Skin of body (tissue), 3 donors: ENCODE measurements at places on chromosomes 5 and 9.

GRCh38 chr5:165351342-165351741 lies 1845.9 kb downstream of the MAT2B start:
- DNase-seq = no peak

DNA sequence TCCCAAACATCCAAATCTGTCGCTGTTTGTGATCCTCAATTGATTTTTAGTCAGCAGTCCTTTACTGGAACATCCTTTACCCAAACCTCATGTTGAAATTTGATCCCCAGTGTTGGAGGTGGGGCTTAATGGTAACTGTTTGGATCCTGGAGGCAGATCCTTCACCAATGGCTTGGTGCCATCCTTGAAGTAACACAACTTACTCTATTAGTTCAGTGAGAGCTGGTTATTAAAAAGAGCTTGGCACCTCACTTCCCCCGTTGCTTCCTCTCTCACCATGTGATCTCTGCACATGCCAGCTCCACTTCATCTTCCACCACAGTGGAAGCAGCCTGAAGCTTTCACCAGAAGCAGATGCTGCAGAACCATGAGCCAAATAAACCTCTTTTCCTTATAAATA lies 40.3 kb downstream of the DNAJB5 start:
- no peak for DNase-seq

DNA sequence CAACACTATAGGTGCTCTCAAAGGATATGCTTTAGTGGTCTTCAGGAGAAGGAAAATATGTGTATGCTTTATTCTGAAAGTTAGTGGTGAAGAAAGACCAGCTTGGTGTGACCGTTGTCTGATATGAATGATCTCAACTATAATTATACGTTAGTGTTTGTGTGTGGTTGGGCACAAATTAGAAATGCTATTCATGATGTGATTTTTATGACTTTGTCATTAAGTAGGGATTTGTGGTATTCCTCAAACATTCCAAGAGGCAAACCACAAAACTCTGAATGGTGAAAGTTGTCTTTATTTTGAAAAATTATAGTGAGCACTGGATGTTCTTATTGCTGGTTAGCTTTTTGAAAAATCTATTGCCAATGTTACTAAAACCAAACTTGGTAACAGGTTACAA lies 6.2 kb upstream of the F2R start:
- DNase-seq = peak; percentile 36

DNA sequence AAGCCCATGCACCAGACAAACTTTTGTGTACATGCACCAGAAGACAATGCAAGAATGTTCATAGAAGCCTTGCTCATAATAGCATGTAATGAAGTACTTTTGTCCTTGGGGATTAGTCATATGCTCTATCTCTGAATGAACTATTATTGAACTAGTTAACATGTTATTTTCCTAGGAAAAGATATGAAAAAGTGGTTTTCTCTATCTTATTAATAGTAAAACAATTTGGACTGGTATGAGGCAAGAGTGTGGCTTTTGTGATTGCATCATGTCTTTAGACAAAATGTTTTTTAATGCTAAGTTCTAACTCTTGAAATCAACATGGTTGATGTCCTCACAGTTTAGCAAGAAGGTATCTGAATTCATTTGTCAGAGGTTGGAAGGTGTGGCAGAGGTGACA lies 55.7 kb upstream of the SPDL1 start:
- DNase-seq = no peak

DNA sequence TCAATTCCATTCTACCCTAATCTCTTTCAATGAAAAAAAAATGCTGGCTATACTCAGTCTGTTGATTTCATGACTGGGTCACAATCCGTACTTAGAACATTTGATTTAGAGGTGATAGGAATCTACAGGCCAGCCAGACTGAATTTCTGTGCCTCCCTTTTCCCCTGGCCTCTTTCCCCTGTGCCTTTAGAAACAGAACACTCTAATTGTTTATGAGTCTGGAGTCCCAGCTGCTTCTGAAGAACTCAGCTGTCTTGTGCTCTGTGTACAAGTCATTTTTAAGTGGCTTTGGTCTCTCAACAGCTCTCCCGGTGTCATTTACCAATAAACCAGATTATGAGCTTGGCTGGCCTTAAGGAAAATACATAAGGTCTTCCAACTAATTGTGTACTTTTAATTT lies 94.1 kb upstream of the ITGA2 start:
- no peak for DNase-seq

DNA sequence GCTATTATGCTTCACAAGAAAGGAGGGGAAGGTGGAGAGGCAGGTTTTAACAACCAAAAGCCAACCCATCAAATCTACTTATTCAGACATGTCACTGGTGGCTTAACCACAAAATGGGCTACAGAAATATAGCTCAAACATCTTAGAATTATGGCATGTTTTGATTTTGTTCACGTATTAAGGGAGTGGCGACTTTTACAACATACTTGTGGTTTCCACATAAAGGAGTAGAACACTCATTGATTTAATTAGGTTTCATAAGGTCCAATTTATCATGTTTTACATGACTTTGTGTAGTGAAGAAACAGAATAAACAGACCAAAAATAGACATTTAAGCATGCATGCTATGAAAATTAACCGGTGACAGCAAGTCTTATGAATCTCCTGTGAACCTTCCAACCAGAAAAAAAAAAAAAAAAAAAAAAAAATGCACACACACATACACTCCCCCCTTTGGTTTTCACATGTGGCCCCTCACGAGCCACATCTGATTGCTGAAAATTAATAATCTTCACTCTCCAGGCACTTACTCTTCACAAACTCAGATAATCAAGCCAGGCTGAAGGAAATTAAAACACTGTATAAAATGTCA lies 5.4 kb downstream of the ZNF608 start:
- peak; percentile 44 for DNase-seq

- DNase-seq = no peak
Observed at GRCh38 chr9:128731093-128731492, 7.2 kb upstream of the ZDHHC12 start.

- DNase-seq = no peak
Observed at GRCh38 chr5:163670036-163670435, 164.6 kb downstream of the MAT2B start.

DNA sequence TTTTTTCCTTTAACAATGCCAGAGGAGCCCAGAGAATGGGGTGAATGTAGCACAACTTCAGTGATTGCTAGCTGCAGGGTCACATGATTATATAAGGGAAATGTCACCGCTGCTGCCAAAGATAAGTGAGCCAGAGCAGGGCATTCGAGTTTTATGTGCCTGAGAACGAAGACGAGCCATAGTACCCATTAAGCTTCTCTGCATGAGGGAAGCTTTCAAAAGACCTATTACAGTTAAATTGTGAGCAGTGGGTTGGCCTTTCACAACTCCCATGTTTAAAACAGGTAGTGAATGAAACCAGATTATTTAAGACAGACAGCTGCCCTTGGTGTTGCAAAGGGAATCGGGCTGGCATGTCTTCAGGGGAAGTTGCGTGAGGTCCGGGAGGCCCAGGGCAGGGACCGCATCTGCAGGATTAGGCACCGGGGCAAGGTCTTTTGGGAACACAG lies 82.4 kb upstream of the TNFAIP8 start:
- DNase-seq = no peak

DNA sequence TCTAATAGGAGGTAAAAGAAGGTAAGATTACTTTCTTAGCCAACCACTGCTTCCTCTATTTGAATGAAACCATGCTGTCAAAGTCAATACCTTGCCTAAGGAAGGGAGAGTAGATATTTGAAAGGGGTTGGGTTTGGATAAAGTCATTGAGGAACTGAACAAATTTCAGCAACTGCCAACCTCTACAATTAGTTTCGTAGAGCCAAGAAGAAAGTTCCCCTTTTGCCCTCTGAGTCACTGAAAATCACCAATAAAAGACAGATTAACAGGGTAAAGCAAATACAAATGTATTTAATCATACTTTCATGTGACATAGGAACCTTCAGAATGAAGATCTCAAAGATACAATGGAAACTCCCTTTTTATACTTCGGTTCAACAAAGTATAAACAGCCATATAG lies 615.7 kb downstream of the GABRG2 start:
- no peak for DNase-seq

DNA sequence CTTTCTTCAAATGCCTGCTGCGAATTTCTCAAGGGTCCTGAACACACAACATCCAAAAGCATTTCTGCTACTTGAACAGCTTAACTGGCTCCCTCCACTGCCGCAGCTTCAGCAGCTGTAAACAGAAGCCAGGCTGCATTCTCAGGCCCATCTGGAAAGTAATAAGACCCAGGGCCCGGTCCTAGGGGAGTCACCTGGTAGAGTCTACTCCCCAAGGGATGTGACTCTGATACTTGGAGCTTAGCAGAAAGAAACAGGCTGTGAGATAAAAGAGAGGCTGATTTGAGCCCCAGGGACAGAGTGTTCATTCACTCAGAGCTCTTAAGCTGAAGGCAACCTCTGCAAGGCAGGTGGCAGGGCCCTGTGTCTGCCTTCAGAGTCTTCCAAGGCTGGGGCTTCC lies 356.8 kb downstream of the SPOCK1 start:
- no peak for DNase-seq

- no peak for DNase-seq
Observed at GRCh38 chr9:110942522-110942921, 95.7 kb downstream of the LPAR1 start.

DNA sequence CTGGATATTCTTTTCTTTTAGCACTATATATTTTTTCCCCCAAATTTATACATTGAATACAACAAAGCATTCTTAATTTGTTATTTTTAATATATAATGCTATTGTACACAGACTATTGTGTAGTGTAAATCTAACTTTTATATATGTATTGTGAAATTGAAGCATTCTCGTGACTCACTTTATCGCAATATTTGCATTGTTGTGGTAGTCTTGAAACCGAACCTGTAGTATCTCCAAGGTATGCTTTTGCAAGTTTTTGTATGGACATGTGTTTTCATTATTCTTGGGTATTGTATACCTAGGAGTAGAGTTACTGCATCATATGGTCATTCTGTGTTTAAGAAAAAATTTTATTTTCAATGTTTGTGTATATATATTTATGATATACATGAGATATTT lies 49.6 kb downstream of the NSD1 start:
- no peak for DNase-seq

GRCh38 chr5:122478741-122479442 lies 166.9 kb downstream of the SNCAIP start:
- peak; percentile 9 for DNase-seq

- no peak for DNase-seq
Observed at GRCh38 chr5:153467546-153467945, 22.9 kb upstream of the GRIA1 start.

GRCh38 chr5:116546033-116546742 lies 28.4 kb downstream of the SEMA6A start:
- DNase-seq = no peak

GRCh38 chr5:73093943-73094342 lies 26.4 kb upstream of the TMEM171 start:
- DNase-seq = no peak

DNA sequence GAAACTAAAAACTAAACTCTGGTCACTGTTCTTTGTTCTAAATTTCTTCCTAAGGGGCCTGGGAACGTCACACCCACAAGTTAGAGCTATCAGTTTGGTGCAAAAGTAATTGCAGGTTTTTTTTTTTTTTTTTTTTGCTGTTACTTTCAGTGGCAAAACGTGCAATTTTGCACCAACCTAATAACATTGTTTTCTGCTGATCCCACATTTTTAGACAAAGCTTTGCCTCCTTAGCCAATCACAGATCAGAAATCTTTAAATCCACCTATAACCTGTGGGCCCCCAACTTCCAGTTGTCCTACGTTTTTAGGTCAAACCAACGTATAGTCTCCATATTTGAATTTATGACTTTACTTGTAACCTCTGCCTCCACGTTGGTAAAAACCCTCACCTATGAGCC lies 11.1 kb upstream of the MED10 start:
- no peak for DNase-seq

DNA sequence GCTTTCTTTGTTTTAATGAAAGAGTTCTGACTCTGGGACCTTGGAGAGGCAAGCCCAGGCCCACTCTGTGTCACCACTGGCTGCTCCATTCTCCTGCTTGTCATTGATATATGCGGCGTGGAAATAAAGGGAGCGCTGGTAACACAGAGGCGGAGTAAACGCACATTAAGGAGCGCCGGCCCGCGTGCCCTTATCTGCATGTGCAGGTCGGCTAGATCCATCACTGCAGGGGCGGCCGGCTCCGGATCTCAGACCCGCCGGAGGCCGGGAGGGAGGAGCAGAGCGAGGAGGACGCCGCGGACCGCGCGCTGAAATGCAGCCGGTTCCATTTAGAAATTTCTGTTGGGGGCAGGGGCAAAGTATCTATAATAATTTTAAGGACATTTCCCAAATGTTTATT lies 70.8 kb downstream of the MRPL36 start:
- DNase-seq = no peak

DNA sequence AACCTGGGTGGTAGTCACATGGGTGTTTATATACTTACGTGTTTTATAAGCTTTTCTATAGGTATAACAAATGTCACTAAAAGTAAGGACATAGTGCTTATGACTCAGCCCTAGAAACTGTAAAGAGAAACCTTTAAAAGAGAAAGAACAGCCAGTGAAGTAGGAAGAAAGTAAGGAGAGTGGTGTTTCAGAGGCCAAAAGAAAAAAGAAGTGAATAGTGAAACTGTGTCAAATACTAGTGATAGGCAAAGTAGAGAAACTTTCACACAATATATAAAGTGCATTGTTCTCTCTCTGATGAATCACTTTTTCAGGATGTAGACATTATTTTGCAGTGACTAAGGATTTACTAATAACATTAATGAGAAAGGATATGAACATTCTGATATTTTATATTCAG lies 74.2 kb upstream of the SUSD1 start:
- DNase-seq = no peak

GRCh38 chr9:76882686-76883085 lies 23.2 kb downstream of the PRUNE2 start:
- DNase-seq = no peak

DNA sequence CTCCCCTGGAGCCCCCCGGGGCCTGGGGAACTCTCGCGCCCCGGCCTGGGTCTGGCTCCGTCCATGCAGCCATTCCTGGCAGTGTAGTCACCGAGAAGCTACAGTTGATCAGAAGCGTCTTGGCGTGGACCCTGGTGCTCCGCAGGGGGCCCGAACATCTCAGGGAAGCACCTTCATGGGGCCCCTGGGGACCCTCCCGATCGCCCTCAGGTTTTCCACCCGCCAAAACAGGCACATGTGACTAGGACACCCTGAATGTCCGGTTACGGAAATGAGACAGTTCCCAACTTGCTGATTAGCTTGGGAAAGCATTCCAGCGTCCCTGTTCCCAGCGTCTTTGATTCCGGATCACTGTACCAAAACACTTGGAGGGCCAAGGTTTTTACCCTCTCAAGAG lies 472 bp downstream of the FBXO4 start:
- no peak for DNase-seq
